ENCODE measurements at places on chromosomes 16 and 17.

DNA sequence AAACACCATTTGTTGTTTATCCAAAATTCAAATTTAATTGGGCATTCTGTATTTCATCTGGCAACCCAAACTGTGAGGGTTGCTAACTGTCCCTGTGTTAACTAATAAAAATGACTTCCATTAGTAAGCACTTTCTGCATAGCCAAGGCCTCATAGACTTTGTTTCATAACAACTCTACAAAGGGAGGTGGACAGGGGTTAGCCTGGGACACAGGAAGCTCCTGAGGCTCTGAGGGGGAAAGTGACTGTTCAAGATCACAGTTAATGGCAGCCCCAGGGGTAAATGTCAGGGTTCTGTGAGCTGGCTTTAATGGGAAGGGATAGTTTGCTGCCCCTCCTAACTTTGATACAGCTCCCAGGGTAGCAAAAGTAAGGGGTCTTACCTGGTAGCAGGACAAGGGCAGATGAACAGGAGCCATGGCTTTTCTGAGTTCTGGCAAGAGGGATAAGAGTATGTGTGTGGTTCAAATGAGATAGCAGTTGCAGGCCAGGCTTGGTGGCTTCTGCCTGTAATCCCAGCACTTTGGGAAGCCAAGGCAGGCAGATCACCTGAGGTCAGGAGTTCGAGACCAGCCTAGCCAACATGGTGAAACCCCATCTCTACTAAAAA lies 2.2 kb downstream of the HEATR9 start:
- DNase-seq = no peak

- DNase-seq = no peak
These were observed 8.5 kb upstream of the LONP2 start for GRCh38 chr16:48235556-48236136.

DNA sequence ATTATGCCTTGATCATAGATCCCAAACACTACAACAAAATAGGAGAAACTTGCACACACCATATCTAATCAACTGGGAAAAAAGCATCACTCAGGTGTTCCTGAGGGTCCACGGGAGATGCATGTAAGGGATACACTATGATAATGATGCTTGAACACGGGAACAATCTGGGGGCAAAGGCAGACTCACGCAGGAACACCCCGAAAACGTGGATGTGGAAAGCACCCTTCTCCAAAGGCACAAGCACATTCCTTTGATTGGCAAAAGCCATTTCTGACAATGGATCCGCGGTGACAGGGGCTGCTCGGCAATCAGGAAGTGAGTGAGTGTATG lies 1.3 kb downstream of the ZNF652 start:
- peak; percentile 23 for DNase-seq

- DNase-seq = peak; percentile 94
These were observed 43.4 kb upstream of the GSE1 start for GRCh38 chr16:85569615-85570212.

DNA sequence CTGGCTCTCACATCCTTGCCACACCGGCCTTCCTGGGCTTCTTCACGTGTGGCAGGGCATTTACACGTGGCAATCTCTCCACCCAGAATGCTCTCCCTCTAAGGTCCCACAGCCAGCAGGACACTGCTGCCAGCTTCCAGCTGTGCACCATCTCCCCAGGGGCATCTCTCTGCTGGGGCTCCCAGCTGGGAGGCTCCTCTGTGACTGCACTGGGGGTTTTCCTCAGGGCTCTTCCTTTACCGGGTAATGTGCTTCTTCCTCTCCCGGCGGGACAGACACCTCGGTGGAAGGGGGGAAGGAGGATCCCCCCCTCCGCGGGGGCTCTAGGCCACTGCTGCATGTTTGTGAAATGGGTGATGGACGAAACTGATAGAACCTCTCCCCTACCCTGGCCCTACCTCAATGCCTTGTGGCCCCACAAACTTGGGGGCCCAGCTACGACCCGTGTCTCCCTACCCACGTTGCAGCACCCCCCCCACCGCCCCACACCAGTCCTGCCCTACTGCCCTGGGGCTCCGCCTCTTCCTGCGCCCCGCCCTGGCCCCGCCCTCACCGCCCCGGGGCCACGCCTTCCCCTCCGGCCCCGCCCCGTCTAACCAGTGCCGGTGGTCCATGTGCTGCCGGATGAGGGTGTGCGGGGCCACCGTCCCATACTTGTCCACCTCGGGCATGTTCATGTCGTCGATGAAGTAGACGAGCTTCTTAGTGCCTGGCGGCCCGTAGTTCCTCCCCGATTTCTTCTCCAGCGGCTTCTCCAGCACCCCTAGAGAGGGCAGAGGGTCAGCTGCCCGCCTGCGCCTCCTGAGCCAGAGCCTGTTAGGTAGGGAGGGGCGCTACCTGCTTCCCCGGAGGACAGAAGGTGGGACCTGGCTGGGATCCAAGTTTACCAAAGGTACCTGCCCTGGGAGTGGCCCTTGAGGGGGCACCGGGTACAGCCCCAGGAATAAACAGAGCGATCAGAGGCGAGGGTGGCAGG lies 92.6 kb downstream of the DNAH17 start:
- no peak for DNase-seq

DNA sequence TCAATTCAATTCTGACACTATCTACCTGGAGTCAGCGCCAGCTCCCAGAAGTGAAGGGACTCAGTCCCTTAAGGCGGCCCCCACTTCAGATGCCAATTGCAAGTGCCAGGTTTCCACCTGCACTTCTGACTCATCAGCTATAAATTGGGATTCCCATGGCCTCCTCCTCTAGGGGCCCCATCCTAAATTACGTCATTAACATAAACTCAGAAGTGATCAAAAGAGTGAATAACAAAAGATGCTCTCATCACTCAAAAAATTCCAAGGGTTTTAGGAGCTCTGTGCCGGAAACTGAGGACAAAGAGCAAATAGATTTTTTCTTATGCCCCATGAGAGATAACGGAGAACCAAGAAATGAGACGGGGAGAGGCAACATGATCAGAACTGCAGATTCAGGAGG lies 148.6 kb upstream of the IRX6 start:
- no peak for DNase-seq

GRCh38 chr16:81758376-81758775 lies 20.7 kb upstream of the PLCG2 start:
- DNase-seq = no peak

- no peak for DNase-seq
These were observed 476.0 kb downstream of the SLC39A11 start for GRCh38 chr17:72616447-72616846.

GRCh38 chr17:2958706-2959222 lies 104.6 kb downstream of the OR1D5 start:
- DNase-seq = no peak

DNA sequence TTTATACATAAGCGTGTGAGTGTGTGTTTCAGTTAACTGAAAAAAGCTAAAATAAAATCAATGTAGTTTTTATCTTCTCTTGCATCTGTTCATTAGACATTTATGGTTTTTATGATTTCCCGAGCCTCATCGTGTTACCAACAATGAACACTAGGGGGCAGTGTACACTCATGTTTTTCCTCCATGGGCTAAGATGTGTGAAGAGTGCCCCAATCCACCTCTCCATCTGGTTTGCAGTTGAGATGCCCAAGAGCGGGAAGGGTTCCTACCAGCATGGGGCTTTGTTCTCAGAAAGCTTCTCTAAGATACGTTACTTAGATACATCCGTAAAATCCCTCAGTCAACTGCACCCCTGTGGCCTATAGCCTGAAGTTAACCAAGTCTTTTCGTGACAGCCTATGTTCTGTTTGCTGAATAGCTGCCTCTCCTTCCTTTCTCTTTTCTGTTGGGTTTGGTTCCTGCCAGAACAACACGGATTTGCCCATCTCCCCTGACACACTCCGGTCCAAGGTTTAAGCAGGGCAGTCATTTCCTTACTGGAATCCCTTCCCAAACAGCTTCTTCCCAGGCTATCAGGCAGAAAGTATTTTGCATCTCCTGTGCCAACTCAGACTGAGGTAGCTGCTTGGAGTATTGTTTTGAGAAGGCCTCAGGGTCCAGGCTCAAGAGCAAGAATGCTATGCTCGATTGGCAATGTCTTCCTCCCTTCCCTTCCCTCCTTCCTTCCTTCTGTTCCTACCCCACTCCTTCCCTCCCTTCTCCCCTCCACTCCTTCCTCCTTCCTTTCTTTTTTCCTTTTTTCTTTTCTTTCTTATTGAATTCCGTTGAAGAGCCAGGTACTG lies 12.9 kb upstream of the ELAC2 start:
- DNase-seq = no peak

DNA sequence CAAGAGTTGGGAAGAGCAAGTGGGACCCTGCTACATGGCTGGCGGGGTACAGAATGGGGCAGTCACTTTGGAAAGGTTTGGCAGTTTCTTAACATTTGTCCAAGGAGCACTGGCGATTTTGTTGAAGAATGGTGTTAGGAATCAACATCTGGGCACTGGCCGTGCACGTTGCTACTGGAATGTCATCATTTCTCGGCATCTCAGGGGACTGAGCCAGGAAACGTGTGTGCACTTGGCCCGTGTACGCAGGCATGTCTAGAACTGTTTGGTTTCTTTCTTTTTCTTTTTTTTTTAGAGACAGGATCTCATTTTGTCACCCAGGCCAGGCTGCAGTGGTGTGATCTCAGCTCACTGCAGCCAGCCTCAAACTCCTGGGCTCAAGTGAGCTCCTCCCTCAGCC lies 17.3 kb upstream of the FOXK2 start:
- no peak for DNase-seq

GRCh38 chr16:1907226-1907860 lies 10.9 kb downstream of the HS3ST6 start:
- DNase-seq = no peak

DNA sequence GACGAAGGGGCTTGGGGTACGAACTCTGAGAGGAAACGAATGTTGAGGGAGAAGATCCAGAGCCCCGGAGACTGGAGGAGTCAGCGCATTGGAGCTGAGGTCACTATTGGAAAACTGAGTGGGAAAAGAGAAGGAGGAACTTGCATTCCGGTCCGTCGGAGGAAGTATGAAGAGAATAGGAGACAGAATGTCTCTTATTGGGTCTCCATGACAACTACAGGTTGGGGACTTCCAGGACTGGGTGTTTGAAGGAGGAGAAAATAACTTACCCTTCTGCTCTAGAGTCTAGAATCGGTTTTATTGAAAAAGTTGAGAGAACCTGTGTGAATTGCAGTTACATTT lies 537 bp downstream of the GOSR1 start:
- DNase-seq = no peak

DNA sequence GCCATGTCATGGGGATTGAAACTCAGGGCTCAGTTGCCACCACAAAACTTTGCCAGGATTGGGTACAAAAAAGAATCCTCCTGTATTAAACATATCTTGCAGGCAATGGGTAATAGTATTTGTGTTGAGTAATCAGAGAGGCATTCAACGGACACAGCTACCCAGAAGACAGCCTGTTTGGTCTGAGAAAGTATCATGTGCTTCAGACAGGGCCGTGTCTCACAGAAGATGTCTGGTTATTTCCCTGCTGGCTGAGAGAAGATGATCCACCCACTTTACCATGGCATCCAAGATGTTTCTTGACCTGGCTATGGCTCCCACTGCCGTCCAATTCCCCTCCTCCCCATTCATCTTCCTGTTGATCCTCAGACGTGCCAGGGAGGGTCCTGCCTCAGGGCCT lies 304.3 kb upstream of the XYLT1 start:
- DNase-seq = no peak

- peak; percentile 3 for DNase-seq
These were observed 14.0 kb upstream of the DPEP1 start for GRCh38 chr16:89599451-89599858.

DNA sequence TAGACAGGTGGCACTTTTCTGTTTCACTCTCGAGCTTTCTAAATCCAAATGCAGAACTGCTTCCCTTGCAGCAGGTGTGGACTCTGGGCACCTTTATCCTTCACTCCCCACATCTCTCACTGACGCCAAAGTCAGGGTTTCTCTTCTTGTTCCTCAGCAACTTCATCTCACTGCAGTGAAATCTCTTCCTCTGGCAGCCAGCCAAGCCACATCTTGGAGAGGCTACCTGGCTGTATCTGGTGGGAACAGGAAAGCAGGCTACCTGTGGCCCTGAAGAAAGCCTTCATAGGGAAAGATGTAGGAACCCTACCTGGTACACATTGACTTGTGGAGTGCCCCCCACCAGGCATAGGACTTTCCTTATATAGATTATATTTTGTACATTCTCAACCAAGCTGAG lies 159.1 kb downstream of the UTP18 start:
- no peak for DNase-seq

- DNase-seq = no peak
These were observed 77.3 kb downstream of the WNT3 start for GRCh38 chr17:46741122-46741730.

- DNase-seq = no peak
These were observed 20.4 kb downstream of the SOCS1 start for GRCh38 chr16:11235703-11235991.

- DNase-seq = no peak
These were observed 82.7 kb upstream of the CREBBP start for GRCh38 chr16:3963203-3963602.

DNA sequence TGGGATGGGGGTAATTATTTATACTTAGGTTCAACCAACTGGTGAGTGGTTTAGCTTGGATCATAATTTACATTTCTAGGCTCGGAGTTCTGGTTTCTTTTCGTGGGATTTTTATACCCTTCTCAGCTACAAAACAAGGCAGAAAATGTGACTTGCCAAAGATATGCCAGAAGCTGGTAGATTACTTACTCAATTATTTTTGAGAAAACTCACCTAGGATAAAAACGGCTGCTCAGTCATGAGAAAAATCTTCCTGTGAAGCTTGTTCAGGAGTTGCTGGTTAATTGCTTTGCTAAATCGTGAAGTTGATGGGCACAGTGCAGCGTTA lies 1.1 kb downstream of the NDEL1 start:
- DNase-seq = no peak

DNA sequence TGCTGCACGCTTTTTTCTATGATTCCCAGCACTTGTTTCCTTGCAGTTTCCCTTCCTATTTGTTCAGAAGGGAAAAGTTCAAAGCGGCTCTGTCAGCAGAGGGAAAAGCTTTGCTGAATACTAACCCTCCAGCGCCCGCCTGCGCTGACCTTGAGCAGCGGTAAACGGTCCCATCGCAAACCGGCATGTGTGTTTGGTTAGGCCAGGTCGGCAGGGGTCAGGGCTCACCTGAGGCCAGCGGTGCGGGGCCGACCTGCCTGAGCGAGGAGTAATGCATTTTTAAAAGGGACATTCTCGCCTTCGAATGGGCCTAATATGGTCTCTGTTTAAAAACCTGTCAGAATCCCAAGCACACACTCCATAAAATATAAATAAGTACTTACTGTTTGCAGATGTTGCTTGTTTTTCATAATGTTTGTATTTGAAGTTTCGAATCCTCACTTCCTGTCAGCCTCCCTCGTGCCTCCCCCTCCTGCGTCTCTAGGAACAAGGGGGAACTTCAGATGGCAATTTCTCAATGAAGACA lies 110.1 kb downstream of the IRX3 start:
- DNase-seq = no peak

- DNase-seq = no peak
These were observed 469.8 kb upstream of the CCL2 start for GRCh38 chr17:33785281-33785680.

GRCh38 chr17:32697728-32698625 lies 178.9 kb downstream of the MYO1D start:
- no peak for DNase-seq

DNA sequence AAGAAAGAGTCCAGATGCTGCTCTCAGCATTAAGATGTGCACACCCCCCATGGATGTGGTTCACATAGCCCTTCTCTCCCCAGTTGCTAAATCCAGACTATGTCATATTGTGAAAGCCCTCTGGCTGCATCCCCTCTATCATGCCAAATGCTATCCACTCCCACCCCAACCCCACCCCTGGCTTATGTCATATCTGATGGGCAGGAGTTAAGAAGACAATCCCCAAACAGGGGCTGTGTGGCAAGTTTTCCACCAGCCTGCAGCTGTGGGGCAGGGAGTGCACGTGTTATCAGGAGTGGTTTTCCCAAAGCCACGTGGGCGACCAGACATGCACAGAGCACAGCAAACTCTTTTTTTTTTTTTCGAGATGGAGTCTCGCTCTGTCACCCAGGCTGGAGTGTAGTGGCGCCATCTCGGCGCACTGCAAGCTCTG lies 10.0 kb downstream of the FAM117A start:
- no peak for DNase-seq

Data from NCI-H2081 (cell line).